H1 (cell line): ENCODE measurements at places on chromosomes 1 and 21. TPM values are rescaled to one million over a fixed set of nuclear protein-coding genes. Genes with fewer than 3 reads are reported as not detected.

Gene RNU1-4
- total RNA-seq = 1,303 and 1,497 TPM in 2 replicates

Gene KCNK2
- total RNA-seq = 0.73 and 1.2 TPM in 2 replicates

Gene TMPRSS2
- 9.2 and 13.2 TPM in 2 replicates for total RNA-seq

Gene OR2L8
- total RNA-seq = not detected in 2 replicates

Gene SLC6A9
- total RNA-seq = 24.1 and 24.2 TPM in 2 replicates

GRCh38 chr1:8077120-8077573 lies 51.0 kb upstream of the ERRFI1 start:
- no peak overlapping the region for H3K4me3 ChIP-seq
- no peaks in the 10 kb centered on the region for H3K27me3 ChIP-seq
- DNase-seq = no peak
- no peaks in the 10 kb centered on the region for H3K36me3 ChIP-seq
- H3K27ac ChIP-seq = no peak overlapping the region

DNA sequence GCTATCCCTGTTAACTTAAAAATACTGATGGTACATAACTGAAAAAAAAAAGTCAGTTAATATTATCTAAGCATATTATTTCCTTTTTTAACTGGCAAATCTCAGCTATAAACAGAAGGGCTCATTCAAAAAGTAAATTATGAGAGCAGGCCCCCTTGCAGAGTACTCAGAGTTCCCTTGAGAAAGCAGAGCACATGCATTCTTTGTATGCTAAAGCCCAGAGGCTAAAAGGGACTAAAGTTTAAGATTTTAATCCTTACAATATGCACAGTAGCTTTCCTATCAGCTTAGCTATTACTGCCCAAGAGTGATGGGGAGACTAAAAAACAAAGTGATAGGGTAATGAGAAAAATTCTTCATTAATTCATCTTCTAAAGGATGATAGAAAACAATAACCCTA lies 18.5 kb downstream of the SLC16A1 start:
- no peak for DNase-seq
- H3K27me3 ChIP-seq = no peaks in the 10 kb centered on the region
- peaks cover 2% of the 10 kb centered on the region; the same call in 1 of the 2 replicates for H3K36me3 ChIP-seq
- H3K4me3 ChIP-seq = no peak overlapping the region

- DNase-seq = no peak
- H3K4me1 ChIP-seq = no peaks in the 10 kb centered on the region
- H3K4me3 ChIP-seq = no peak overlapping the region
- no peak overlapping the region for H3K27ac ChIP-seq
Measured at GRCh38 chr1:240776237-240776636, 164.3 kb upstream of the GREM2 start.
